ENCODE measurements at places on chromosomes 6 and 20. TPM values are rescaled to one million over a fixed set of nuclear protein-coding genes. Genes with fewer than 3 reads are reported as not detected.

DNA sequence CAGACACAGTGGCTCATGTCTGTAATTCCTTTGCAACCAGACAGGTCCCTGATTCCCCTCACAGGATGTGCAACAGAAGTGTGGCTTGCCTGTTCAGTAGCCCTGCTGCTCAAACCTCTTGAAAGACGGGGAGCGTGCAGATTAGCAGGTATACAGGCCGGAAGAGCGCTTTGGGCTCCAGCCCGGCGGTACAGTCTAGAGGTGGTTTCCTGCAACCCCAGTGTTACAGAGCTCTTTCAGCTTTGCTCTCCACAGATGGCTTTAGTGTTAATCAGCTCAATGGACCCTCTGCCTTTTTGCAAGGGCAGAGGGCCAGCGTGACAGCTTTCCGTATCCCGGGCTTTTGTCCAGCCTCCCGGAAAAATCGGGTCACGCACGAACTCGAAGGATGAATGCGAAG, 67.2 kb upstream of the TNFRSF21 start:
- peak; percentile 23 for DNase-seq
- H3K4me3 ChIP-seq = no peak overlapping the region
- no peaks in the 10 kb centered on the region for H3K27me3 ChIP-seq
- H3K36me3 ChIP-seq = no peaks in the 10 kb centered on the region
- no peaks in the 10 kb centered on the region for H3K4me1 ChIP-seq

Gene OVOL2
- total RNA-seq = not detected

Gene BPIFB4
- total RNA-seq = not detected

DNA sequence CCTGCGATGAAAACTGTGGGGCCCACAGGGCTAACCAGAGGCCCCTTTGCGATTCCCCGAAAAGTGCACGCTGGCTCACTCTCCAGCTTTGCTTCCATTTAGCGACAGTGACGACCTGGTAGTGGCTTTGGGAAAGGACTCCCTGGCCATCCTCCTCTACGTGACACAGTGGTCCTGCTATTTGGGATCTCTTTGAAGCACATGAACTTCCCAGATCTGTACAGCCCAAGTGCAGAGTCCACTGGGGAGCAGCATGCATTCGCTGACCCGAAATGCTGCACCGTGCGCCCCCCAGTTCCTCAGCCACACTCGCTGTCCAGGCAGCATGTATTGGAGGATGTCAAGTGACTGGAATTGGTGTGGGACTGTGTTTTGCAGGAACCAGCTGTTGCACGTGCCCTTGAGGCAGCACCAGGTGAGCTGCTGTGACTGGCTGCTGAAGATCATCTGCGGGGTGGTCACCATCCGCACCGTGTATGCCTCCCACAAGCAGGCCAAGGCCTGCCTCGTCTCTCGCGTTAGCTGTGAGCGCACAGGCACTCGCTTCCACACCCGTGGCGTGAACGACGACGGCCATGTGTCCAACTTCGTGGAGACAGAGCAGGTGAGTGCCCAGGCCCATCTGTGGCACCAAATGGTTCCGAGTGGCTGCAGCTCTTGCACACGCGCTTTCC, 51.6 kb downstream of the SYNJ2 start:
- no peaks in the 10 kb centered on the region for H3K27me3 ChIP-seq
- H3K36me3 ChIP-seq = no peaks in the 10 kb centered on the region
- no peak overlapping the region for H3K27ac ChIP-seq
- H3K4me1 ChIP-seq = peaks cover 10% of the 10 kb centered on the region
- no peak for DNase-seq
- no peak overlapping the region for H3K4me3 ChIP-seq

Gene WFDC12
- not detected for total RNA-seq

GRCh38 chr6:124694139-124694705, 268.0 kb upstream of the RNF217 start:
- DNase-seq = no peak
- H3K4me1 ChIP-seq = no peaks in the 10 kb centered on the region
- H3K27me3 ChIP-seq = no peaks in the 10 kb centered on the region
- H3K27ac ChIP-seq = no peak overlapping the region
- H3K36me3 ChIP-seq = no peaks in the 10 kb centered on the region

Gene RNF39
- not detected for total RNA-seq

Gene C6orf163
- total RNA-seq = 1.9 TPM

DNA sequence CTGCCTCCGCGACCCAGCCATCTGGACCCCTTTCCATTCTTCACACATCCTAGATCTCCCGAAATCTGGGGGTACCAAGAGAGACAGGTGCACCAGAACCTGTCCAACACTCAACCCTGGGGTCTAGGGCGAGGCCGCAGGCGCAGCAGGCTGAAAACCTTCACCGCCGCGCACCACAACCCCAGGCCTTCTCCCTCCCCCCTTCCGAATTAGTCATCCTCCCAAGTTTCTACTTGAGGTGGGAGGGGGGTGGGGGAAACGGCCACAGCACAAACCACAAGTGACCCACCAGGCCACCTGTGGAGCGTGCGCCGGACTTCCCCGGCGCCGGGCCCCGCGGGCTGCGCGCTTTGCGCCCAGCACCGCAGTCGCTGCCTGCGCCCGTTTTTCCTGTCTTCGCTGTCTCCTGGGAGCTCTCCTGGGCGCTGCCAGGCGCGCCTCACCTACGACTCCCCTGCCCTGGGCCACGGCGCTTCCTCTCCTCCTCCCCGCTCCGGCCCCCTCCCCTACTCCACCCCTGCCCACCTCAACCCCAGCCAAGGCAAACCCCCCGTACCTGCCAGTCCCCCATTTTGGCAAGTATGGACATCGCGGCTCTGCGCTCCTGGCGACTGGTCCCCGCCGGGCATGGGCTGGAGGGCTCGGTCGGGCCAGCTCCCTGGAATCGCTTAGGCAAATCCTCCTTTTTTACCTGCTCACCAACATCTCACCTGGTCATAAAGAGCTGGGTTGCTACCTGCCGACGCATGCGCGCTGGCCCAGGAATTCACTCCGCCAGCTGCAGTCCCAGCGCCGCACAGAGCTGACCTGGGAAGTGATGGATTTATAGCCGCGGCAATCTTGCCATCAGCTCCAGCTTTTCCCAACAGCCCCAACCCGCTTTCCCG, 4.2 kb upstream of the TFAP2A start:
- no peak for DNase-seq
- no peak overlapping the region for H3K4me3 ChIP-seq
- no peaks in the 10 kb centered on the region for H3K36me3 ChIP-seq

DNA sequence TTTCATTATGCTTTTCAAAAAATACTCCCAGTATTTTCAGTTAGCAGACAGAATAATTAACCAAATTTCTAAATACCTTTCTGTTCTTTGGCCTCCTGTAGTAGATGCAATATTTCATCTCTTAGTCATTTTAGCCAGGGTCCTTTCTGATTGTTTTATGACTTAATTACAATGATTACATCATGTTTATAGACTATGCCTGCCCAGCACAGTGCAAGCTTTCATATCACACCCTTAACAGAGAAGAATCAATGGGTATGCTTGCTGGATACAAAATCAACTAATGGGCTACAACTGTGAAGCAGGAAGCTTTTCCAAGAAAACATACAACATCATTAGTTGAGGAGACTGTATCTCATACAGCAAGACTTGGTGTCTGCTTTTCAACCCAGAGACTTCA, 119.8 kb upstream of the NRSN1 start:
- H3K4me1 ChIP-seq = no peaks in the 10 kb centered on the region
- no peaks in the 10 kb centered on the region for H3K27me3 ChIP-seq
- H3K27ac ChIP-seq = no peak overlapping the region
- no peak for DNase-seq
- H3K4me3 ChIP-seq = no peak overlapping the region

Gene MAP3K5
- 13.4 TPM for total RNA-seq

DNA sequence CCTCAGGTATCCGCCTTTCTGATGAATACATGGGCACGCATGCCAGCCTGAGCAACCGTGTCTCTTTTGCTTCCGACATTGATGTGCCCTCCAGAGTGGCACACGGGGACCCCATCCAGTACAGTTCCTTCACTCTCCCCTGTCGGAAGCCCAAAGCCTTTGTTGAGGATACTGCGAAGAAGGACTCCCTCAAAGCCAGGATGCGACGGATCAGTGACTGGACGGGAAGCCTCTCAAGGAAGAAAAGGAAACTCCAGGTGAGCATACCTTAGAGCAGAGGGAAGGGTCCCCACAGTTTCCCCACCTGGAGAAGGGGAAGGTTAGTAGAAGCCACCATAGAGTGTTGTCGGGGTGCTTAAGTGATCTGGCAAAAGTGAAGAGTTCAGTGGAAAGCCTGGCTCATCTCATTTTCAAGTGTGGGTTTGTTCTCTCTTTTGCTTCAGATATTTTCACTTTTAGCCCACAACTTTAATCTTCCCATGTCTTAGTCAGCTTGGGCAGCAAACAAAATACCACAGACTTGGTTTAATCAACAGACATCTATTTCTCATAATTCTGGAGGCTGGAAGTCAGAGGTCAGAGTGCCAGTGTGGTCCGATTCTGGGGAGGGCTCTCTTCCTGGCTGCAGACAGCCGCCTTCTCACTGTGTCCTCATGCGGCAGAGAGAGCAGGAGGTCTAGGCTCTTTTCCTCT, 133.5 kb upstream of the CLDN20 start:
- H3K4me1 ChIP-seq = no peaks in the 10 kb centered on the region
- no peak overlapping the region for H3K27ac ChIP-seq
- H3K4me3 ChIP-seq = no peak overlapping the region
- H3K36me3 ChIP-seq = no peaks in the 10 kb centered on the region
- no peak for DNase-seq

- H3K36me3 ChIP-seq = no peaks in the 10 kb centered on the region
- H3K27me3 ChIP-seq = no peaks in the 10 kb centered on the region
- no peaks in the 10 kb centered on the region for H3K4me1 ChIP-seq
Observed at GRCh38 chr20:1894951-1895673, at the start of gene SIRPA. Gene SIRPA (plus strand): TSS chr20:1895407. CDS start chr20:1895448, 41 bp downstream.

DNA sequence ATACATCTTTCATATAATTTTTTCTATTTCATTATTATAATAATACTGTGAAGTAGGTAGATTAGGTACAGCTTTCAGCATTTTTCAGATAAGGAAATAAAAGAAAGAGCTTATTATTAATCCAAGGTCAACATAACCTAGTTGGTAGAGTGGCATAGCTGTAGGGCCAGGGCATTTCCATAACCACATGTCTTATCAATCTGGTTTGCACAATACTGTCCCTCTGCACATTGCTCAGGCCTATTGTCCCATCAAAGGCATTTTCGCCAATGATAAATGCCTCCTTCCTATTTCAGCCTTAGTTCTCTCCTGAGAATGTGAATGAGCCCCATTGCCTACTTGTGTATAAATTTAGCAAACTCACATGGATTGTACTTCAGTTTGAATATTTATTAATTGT, 234.0 kb downstream of the FUT9 start:
- H3K27ac ChIP-seq = no peak overlapping the region
- H3K4me3 ChIP-seq = no peak overlapping the region
- no peaks in the 10 kb centered on the region for H3K36me3 ChIP-seq

Gene COX4I2
- not detected for total RNA-seq

DNA sequence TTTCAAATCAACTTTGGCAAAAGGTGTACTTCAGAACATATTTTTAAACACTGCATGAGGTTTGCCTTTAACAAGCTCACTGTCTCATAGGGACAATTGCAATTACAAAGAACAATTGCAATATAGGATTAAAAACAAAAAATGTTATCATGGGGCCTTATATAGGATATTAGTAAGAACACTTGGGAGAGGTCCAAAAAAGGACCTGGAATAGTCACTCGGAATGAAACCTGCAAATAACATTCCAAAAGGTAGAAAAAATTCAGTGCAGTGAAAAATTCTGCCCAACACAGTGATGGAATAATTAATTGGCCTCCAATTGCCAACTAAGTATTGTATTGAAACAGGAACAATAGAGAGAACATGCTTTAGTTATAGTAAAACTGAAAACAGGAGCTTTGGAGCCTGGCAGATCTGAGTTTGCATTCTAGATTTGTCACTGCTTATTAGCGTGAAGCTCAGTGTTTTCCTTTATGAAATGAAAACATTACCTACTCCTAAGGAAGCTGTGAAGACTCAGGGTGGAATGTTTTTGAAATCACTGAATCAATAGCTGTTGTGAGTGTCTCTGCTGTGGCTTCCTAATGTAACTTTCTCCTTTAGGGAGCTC, 172.6 kb upstream of the BMP5 start:
- H3K4me3 ChIP-seq = no peak overlapping the region
- H3K27me3 ChIP-seq = no peaks in the 10 kb centered on the region
- no peak overlapping the region for H3K27ac ChIP-seq
- no peaks in the 10 kb centered on the region for H3K36me3 ChIP-seq
- no peaks in the 10 kb centered on the region for H3K4me1 ChIP-seq
- DNase-seq = no peak

DNA sequence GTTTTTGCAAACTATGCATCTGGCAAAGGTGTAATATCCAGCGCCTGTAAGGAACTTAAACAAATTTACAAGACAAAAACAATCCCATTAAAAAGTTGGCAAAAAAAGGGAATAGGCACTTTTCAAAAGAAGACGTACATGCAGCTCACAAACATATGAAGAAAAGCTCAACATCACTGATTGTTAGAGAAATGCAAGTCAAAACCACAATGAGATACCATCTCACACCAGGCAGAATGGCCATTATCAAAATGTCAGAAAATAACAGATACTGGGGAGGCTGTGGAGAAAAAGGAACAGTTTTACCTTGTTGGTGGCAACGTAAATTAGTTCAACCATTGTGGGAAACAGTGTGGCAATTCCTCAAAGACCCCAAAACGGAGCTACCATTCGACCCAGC, 54.2 kb downstream of the TSBP1 start:
- H3K27ac ChIP-seq = no peak overlapping the region
- no peak for DNase-seq
- H3K4me3 ChIP-seq = no peak overlapping the region
- no peaks in the 10 kb centered on the region for H3K27me3 ChIP-seq
- H3K4me1 ChIP-seq = no peaks in the 10 kb centered on the region

Gene MYLK2
- total RNA-seq = not detected

- H3K4me1 ChIP-seq = no peaks in the 10 kb centered on the region
- H3K4me3 ChIP-seq = no peak overlapping the region
- H3K27ac ChIP-seq = no peak overlapping the region
- no peaks in the 10 kb centered on the region for H3K27me3 ChIP-seq
- no peaks in the 10 kb centered on the region for H3K36me3 ChIP-seq
Observed at GRCh38 chr6:56328728-56329090, 81.3 kb upstream of the COL21A1 start.

Gene IFNGR1
- 90.7 TPM for total RNA-seq

- no peak overlapping the region for H3K4me3 ChIP-seq
- no peaks in the 10 kb centered on the region for H3K36me3 ChIP-seq
- no peaks in the 10 kb centered on the region for H3K27me3 ChIP-seq
- no peaks in the 10 kb centered on the region for H3K4me1 ChIP-seq
- no peak for DNase-seq
- no peak overlapping the region for H3K27ac ChIP-seq
Observed at GRCh38 chr6:105251689-105252088, 71.9 kb upstream of the POPDC3 start.

- H3K27me3 ChIP-seq = no peaks in the 10 kb centered on the region
- no peak for DNase-seq
Observed at GRCh38 chr6:52953911-52954839, 40.9 kb downstream of the GSTA4 start.

DNA sequence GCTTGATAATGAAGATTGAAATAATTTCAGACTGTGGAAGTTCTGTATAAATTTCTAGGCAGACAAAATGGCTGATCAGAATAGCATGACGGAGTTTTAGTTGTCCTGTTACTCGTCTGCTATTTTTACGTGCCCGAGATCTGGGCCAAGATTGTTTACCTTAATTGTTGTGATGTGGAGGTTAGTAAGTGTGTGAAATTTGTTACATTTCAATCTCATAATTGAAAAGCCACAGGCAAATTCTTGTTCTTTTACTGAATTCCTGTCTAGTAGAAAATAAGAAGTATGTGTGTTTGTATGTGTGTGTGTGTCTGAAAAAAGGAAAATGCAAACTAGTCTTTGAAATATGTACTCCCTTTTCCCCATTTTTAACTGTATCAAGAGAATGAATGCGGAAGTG, 115.2 kb downstream of the UTRN start:
- no peak overlapping the region for H3K27ac ChIP-seq
- H3K36me3 ChIP-seq = peaks cover 3% of the 10 kb centered on the region
- no peaks in the 10 kb centered on the region for H3K27me3 ChIP-seq
- DNase-seq = no peak
- H3K4me1 ChIP-seq = peaks cover under 1% of the 10 kb centered on the region
